Activated CD4-positive, alpha-beta T cell treated with anti-CD3 and anti-CD28 coated beads for 24 hours (primary cell): ENCODE measurements at places on chromosomes 13 and 19.

GRCh38 chr13:49998714-49999624 lies 2.1 kb downstream of the TRIM13 start:
- DNase-seq: no peak

DNA sequence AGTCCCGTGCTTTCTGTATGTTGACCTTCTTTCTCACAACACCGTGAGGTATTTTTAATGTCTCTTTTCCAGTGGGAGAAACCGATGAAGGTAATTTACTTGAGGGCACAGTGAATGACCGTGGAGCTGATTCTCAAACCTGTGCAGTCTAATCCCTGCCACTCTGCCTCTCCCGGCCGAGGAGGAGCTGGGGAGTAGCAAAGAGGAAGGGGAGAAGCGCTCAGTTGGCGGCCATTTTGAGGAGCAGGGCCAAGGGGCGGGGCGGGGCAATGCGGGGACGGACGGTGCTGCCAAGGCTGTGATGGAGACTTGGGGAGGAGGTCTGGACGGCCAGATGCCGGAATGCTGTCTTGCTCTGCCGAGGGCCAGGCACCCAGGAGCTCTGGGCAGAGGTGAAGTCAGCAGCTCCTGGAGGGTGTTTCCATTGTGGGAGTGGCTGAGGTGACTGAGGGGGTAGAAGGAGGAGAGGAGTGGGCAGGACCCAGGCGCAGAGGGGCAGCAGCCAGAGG lies 12.4 kb upstream of the RANBP3 start:
- no peak for DNase-seq

GRCh38 chr13:46668302-46668720 lies 115.3 kb downstream of the LRCH1 start:
- DNase-seq: no peak

DNA sequence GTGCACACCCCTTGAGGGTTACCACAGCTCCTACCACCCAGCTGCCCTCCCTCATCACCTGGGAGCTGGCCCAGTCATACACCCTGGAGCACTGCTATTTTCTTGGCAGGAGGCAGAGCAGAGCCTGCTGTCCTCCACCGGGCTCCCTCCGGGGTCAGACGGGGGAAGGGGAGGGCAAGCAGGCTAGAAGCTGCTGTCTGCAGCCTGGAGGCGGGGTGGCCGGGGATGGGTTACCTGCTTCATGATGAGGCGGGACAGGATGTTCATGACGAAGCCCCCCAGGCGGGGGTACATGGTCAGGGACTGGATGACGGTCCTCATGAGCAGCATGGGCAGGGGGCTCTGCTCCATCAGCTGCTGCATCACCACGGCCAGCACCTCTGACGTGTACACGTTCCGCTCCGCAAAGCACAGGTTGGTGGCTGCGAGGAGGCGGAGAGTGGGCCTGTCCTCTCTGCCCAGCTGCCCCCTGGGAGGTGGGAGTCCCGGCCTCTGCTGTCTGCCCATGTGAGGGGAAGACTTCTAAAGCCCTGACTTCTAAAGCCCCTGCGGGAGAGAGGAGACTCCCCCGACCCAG lies 2.7 kb upstream of the RSPH6A start:
- DNase-seq: no peak

DNA sequence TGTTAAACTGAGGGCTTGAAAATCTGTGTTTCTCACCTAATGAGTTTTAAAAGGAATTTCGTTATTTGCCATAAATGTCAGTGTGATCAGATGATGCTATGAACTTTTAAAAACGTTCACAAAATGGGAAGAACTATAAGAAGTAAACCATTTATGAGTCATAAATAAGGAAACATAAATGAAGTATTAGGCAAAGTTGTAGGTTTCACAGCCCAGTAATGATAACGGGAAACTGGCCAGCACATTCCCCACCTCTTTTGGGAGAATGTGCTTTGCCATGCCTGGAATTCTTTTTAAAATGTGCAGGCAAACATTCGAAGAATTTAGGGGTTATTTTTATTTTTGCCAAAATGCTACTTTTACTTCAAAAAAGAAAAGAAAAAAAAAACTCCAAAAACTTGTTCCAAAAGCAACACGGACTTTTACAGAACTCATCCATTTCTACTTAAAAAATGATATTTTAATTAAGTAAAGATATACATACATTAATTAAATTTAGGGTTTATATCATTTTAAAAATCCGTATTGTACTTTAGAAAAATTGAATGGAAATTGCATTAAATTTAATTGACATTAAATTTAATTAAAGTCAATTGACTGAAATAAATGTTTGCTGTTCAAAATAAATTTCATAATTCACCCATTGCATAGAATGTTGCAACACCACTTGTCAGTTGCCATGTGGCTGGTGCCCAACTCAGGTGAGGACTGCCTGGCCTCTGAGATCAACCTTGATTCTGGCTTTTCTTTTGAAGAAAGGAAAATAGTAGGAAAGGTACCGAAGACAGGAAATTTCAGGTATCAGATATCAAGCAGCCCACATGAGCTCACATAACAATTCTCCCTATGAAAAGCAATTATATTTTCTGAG lies 1198.5 kb downstream of the EFNB2 start:
- DNase-seq: no peak

- no peak for DNase-seq
These were observed 551.4 kb downstream of the SLITRK6 start for GRCh38 chr13:85247780-85248179.

DNA sequence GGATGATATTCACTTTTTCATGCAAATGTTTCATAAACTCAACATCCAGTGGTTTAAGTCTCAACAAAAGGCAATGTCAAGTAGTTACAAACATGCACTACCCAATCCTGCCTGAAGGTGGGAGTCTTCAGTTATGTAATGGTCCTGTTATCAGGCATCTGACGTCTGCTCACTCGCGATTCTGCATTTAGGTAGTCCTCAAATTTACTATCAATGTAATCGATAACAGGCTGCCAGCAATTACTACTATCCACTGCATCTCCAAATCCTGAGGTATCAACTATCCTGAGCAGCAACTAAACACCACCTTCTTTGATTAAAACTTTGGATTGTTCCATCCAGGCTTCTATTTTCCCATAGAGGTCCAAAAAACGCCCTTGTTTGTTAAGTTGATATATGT lies 51.2 kb downstream of the NLRP12 start:
- peak; percentile 18 for DNase-seq

- no peak for DNase-seq
These were observed 16.4 kb upstream of the ALOX5AP start for GRCh38 chr13:30718661-30719524.

GRCh38 chr19:17873786-17874757 lies 2.3 kb downstream of the SLC5A5 start:
- peak; percentile 67 for DNase-seq

DNA sequence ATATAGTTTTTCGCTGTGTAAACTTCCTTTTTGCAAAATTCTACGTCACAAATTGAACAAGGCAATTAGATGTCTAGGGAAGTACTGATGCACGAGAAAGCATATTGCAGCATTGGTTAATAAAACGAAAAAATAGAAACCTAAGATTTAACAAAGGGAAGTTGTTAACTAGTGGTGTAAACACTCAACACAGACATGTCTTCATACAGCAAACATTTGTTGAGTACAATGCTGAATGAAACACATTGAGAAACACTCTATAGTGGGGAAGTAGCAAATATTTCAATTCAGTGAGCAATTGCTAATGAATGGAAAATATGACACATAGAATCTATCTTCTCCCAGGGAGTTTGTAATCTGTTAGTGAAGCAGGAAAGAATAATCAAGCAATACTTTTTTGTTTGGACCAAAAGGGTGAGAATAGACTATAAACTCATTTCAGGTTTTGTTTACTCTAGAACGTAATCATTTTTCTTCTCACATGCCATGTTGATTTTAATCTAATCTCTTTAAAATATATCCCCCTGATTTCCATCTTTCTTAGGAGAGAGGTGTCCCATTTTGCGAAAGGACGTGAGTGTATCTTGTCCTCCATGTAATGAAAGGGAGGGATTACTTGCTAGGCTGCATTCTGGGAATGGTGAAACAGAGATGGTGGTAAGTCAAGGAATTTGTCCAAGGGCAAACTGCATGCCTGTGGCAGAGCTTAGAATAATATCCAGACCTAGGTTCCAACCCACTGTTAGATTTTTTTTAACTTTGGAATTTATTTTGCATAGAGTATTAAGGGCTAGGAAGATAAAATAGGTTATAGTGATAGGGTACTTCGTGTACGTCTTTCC lies 1.7 kb upstream of the ANKRD10 start:
- no peak for DNase-seq

GRCh38 chr19:10289167-10289835 lies 451 bp upstream of the ICAM5 start:
- DNase-seq: no peak

GRCh38 chr19:900043-900301 lies 6.7 kb downstream of the RNU6-9 start:
- DNase-seq: no peak

GRCh38 chr13:34065928-34066327 lies 248.0 kb downstream of the RFC3 start:
- DNase-seq: no peak

GRCh38 chr13:24215126-24215525 lies 54.6 kb downstream of the SPATA13 start:
- DNase-seq: no peak

- DNase-seq: no peak
These were observed 116.6 kb upstream of the RNF113B start for GRCh38 chr13:98293570-98294142.

DNA sequence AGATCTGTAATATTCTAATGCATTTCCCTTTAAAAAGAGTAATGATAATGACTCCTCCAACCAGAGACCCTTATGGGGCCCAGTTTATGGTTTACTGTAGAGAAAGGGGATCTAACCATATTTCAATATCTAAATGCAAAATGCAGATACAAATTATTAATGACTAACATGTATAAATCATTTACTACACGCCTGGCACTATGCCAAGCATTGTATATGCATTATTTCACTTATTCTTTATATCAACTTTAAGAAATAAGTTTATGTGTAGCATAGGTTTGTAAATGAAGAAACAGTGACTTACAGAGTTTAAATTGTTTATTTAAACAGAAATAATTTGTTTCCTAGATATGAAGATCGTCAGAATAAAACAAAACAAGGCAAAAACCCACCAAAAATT lies 86.2 kb upstream of the SCEL start:
- no peak for DNase-seq

DNA sequence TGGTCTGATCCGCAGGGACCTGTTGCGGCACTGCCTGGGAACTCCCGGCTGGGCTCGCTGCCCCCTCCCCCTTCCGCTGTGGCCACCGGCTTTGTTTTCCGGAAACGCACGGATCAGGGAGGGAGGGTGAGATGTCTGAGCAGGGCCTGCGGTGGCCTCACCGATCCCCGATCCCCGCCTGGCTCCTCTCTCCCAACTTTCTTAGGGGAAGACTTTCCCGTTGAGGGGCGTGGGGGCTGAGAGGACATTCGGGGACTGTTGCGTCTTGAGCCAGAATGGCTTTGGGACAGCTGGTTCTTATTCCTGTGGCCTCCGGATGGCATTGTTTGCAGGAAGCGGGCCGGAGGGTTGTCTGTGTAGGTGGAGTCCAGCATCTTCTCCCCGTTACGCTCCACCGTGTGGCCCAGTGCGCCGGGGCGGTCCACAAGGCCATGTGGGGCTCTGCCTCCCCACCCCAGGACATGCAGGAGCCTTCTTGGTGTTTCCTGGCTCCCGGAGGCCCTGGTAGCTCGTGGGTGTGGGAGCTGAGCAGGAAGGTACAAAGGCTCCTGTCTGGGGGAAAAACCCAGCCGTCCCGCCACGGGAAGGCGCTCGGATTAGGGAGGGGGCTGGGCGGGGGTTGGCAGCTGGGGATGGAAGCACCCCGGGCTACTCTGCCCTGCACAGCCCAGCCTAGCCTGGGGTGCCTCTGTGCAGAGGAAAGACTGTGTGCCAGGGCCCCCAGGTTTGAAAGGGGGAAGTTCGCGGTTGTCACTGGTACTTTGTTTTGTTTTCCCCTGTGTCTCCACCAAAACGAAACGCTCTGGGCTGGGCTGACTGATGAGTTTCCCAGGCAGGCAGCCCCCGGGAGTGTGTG lies 1.3 kb downstream of the CSNK1G2 start:
- peak; percentile 41 for DNase-seq

DNA sequence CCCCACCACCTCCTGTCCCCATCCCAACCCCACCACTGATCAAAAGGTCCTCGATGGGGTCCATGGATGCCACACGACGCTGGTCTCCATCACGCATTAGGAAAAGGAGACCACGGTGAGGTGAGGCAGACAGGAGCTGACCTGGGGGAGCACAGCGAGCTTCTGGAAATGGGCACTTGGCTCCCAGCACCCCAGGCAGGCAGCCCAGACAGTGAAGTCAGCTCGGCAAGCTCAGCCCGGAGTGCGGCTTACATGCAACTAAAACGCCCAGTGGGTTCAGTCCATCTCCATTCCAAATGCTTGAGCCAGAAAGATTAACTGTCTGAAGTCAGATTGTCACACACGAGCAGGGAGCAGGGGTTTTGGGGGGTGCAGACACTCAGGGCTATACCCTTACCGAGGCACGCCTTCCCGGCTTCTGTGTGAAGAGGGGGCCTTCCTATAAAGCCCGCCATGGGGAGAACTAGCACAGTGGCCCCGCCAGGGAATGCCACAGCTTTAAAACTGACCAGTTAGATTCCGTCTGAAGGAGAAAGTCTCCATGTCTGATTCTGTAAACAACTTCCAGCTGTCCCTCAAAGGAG lies 79.4 kb downstream of the SPACA7 start:
- DNase-seq: no peak

DNA sequence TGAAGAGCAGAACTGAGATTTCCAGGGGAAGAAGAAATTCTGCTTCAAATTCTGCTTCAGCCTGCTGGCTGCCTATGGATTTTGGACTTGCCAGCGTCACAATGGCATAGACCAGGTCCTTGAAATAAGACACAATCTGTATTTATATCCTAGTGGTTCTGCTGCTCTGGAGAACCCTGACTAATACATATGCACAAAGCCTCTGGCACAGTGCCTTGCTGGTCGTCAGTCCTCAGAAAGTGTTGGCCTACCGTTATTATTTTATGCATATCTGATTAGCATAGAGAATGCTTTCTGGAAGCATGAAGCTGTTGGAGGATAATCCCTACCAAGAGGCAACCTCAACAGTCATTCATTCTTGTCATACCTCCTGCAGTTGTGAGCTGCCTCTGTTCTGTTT lies 213.7 kb downstream of the B3GLCT start:
- no peak for DNase-seq

GRCh38 chr19:49809941-49810389 lies 3.1 kb downstream of the FUZ start:
- no peak for DNase-seq

DNA sequence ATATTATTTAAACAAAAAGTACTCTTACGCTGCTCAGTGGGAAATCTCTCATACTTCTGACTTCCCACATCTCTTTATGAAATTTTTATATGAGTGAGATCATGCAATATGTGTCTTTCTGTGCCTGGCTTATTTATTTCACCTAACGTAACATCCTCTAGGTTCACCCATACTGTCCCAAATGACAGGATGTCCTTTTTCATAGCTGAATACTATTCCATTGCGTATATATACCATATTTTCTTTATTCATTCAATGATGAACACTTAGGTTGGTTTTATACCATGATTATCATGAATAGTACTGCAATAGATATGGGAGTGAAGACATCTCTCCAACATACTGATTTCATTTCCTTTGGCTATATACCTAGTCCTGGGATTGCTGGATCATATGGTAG lies 57.8 kb upstream of the TPP2 start:
- DNase-seq: no peak

GRCh38 chr13:92097337-92097903 lies 699.0 kb downstream of the GPC5 start:
- no peak for DNase-seq
